ENCODE measurements at places on chromosomes 2 and 18.

GRCh38 chr2:42819160-42819559 is 26.8 kb upstream of the HAAO start:
- DNase-seq, result no peak

DNA sequence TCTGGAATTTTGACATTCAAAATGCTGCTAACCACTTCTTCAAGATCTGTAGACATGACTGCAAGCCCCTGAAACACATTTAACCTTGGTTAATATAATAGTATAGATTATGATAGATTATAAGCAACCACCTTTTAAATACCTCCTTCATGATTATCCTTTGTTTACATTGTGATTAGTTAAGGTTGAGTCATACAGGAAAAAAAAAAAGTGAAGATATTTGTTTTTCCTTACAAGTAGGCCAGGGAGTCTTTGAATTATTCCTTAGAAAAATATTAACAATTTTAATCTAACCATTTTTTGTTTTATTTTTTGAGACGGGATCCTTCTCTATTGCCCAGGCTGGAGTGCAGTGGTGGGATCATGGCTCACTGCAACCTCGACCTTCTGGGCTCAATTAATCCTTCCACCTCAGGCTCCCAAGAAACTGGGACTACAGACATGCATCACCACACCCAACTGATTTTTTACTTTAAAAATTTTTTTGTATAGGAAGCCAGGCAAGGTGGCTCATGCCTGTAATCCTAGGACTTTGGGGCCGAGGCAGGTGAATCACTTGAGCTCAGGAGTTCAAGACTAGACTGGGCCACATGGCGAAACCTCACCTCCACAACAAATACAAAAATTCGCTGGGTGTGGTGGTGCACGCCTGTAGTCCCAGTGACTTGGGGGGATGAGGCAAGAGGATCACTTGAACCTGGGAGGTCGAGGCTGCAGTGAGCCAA is 99.4 kb downstream of the SLC39A10 start:
- no peak for DNase-seq

DNA sequence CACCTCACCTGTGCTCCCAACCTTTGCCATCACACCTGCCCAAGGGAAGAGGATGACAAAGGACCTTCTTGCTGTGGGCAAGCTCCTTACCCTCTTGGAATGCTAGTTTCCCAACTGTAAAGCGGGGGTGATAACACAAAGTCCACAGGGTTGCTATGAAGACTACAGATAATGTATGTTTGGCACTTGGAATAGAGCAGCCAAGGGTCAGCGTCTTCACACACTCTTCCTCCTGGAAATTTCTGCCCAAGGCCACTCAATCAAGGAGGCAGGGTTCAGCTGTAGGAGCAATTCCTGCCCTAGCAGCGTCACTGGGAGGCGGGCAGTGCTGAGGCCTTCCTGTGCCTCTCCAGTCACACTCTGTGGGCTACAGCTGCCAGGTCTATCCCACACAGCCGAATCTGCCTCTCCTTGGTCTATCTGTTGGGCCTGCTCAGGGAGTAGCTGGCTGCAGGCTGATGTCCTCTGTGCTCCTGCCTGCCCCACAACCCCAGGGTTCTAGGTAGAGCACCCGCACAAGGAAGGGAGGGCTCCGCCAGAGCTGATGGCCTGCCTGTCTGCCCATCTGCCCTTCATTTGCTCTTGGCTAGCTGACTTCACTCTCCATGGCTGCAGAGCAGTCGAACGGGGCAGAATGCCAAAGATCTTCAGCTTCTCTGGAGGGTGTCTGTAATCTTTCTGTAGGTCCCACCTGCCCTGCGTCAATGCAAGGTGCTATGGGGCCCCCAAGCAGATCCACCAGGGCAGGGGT is 91.9 kb downstream of the MRO start:
- no peak for DNase-seq

DNA sequence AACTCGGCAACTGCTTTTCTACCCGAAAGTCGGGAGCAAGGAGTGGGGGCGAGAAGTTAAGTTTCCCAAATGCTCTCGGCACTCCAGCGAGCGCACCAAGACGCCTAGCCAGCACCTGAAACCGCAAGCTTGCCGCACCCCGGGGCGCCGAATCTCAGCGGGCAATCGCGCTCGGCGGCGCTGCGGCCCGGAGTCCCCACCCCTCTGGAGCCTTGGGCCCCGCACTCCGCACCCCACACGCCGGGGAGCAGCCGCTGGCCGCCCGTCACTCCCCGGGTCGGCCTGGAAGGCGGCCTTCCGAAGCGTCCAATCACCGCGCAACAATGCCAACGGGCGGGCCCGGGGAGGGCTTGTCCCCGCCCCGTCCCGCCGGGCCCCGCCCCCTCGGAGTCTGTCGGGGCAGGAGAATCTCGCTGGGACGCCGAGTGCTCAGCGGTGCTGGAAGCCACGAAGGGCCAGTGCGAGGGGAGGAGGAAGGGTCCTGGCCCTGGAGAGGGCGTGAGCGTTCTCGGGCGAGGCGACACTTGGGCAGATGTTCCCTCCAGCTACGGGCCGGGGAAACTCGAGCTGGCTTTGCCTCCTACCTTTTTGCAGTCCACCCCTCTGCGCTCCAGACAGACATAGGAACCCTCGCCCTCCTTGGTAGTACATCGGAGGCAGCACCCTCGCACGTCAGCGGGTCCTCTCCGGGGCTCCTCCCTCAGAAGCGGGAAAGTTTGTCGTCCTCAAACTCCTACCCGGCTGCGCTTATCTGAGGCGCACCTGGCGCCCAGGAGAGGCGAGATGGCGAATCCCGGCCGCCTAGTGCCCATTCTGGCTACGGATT is 1.1 kb upstream of the ZBTB7C start:
- DNase-seq, result peak; percentile 27

DNA sequence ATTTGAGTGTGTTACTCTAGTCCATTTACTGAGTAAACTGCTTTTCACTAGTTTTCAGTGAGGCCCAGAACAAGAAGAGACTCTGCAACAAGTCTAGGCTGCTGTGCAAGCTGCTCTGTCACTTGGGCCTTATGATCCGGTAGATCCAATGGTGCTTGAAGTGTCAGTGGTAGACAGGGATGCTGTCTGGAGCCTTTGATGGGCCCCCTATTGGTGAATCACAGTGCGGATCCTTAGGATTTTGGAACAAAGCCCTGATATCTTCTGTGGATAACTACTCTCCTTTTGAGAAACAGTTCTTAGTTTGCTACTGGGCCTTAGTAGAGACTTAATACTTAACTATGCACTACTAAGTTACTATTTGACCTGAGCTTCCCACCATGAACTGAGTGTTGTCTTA is 150.2 kb downstream of the TMEFF2 start:
- DNase-seq, result no peak

DNA sequence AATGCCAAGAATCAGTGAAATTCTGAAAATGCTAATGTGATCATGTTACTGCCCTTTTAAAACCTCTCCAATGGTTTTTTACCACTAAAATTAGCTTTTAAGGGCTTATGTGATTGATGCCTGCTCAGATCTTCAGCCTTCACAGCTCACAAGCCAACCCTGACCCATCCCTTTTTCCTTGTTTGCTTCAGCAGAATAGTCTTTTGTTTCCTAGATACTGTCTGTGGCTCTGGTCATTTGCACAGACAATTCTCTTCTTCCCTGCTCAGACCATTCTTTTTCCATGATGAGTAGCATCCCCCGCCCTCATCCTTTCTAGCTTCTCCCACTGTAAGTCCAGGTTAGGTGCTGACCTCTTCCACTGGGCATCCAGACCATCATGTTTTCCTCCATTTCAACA is 164.9 kb upstream of the NT5C1B start:
- DNase-seq, result no peak

DNA sequence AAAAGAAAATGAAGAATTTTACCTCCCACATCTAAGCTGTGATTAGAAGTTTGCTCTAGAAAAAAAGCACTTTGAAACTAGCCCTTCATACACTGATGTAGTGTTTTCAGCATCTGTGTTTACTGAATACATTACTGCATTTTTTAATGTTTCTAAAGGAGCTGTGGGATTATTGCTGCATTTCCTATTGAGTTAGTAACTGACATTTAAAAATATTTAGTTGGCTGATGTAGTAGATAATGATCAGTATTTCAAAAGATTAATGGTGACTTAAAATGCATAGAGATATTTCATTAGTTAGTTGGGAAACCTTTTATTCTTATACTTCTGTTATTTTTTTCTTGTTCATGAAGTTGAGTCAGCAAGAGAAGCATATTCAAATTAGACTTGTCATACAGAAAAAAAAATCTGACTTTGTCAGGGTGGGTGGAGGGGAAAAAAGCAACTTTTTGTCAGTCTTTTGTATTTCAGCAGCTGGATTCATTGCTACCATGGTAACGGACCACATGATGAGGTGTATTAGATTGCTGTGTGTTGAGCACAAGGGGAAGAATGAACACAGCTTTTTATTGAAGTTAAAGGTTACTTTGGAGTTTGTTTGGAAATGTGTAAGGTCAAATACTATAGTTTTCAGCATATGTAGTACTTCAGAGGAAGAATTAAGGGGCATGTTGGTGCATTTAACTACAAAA is at the start of gene DTNA:
TSS of gene DTNA (plus strand) at position 549 of the 692 bp plus-strand sequence. CDS start 45,679 bp downstream, outside the sequence.
- DNase-seq, result no peak

- no peak for DNase-seq
Observed at GRCh38 chr2:238774071-238774470, 73.8 kb upstream of the TWIST2 start.

DNA sequence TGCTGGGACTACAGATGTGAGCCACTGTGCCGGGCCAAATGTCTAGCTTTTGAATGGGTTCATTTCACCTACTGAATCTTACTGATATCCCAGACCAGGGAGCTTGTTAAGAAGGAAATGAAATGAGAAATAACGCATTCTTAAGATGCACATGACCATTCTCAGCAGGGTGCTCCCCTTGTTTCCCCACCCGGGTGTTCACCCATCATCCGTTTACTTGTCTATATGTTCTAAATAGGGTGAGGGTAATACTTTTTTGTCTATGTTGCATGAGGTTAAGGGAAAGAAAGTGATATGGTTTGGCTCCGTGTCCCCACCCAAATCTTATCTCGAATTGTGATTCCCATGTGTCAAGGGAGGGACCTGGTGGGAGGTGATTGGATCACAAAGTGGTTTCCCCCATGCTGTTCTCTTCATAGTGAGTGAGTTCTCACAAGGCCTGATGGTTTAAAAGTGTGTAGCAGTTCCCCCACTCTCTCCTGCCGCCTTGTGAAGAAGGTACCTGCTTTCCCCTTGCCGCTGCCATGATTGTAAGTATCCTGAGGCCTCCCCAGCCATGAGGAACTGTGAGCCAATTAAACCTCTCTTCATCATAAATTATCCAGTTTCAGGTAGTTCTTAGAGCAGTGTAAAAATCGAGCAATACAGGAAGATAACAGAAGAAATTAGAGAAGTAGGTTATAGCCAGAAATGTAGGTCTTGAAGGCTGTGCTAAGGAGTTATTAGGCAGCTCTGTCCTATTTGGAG is 129.1 kb downstream of the DDX1 start:
- DNase-seq, result no peak

DNA sequence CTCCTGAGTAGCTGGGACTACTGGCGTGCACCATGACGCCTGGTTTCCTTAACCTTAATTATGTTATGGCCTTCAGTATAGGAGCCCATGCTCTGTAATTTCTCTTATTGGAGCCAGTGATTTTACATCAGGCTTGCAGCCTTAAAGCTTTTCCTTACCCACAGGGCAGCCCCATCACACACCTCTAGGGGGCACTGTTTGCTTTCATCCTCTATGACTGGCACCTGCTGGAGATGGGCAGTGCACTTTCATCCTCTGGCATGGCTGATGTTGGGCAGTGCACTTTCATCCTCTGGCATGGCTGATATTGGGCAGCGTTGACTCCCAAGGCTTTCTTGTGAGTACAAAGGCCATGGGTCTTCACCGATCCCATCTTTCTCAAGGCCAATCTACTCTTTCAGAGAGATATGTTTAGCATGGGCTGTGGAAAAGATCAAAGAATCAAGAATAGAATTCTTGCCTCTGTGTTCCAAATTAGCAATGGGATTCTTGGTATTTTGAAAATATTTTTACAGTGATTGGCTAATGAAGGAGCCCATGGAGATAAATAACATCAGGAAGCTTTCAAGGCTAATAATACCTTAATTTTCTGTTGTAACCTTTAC is 80.7 kb upstream of the MEX3C start:
- DNase-seq, result no peak

- no peak for DNase-seq
Observed at GRCh38 chr18:44826418-44827259, 146.0 kb downstream of the SETBP1 start.

DNA sequence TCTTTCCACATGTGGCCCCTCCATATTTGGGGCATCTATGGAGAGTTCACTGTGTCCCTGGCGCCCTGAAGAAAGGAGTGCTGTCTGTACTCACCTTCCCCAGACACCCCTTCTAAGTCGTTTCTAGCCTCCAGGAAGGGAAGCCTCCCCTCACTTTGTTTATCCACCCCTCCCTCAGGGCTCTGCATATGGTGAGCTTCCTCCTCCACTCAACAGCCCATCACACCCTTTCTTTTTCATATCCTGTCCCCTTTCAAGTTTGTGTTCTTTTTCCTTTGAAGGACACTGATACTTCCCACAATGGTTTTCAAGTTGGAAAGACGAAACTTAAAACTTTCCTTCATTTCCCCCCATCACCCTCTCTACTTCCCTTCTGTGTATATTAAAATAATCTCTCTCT is 291.4 kb upstream of the POU3F3 start:
- no peak for DNase-seq

DNA sequence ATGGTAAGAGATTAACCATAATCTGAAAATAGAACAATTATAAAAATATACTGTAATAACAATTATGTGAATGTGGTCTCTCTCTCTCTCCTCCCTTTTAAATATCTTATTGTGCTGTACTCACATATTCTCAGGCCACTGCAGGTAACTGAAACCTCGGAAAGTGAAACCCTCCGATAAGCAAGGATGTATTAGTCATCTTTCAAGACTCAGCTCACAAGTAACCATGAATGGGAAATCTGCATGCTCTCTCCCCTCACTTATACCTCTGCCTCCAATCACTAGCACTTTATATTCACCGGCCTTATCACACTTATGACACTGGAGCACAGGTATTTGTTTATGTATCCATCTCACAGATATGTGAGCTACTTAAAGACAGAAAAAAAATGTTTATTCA is 139.7 kb downstream of the LRP2 start:
- no peak for DNase-seq

DNA sequence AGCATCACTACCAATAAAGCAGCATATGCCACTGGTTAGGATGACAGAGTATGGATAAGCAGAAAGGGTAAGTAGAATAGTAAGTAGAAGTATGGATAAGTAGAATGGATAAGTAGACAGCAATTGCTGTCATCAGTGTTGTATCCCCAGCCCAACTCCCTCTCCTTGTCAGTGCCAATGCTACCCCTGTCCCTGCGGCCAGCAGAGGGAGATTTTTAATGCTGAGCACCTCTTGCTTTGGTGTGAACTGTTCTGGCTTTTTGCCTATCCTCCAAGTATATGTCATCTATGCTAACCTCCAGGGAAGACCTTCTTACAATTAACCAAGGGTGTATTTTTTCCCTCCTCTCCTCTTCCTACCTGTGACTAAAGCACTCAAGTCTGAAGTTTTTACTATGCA is 136.7 kb upstream of the SPHKAP start:
- DNase-seq, result no peak

DNA sequence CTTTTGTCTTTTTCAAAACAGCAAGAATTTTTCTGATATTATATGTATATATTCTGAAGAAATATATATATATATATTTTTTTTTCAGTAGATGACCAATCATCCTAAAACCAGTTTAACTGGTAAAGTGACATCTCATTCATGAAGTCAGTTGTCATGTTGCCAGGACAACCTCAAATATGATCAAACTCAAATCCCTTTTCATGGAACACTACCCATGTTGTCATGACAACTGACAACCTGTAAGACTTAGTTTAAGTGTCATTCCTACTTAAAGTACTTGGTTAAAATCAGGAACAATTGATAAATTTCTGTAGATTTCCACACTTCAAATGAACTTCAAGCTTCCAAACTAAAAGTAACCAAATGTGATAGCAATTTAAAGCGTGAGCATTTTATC is 101.8 kb upstream of the ERBB4 start:
- no peak for DNase-seq

Measured in T follicular helper cell (primary cell).